Fibroblast of gingiva (primary cell): ENCODE measurements at places on chromosomes 5 and 9.

DNA sequence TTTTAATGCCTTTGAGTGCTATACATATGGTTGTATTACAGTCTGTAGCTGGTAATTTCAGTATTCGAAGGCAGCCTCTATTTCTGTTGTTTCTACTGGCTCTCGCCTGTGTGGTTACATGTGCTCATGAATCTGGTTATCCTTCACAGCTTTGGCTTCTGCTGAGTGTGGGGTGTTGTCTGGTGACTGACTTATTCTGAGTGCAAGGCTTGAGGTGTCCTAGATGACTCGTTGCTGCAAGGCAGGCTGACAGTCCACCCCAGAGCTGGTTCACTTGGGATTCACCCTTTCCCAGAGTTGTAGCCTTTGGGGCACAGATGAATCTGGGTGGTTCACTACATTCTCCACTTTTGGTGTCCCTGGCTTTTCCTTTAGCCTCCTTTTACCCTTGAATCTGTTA lies 41.4 kb downstream of the PDE8B start:
- no peak for DNase-seq

GRCh38 chr5:175593794-175594193 lies 64.1 kb upstream of the HRH2 start:
- DNase-seq = no peak

DNA sequence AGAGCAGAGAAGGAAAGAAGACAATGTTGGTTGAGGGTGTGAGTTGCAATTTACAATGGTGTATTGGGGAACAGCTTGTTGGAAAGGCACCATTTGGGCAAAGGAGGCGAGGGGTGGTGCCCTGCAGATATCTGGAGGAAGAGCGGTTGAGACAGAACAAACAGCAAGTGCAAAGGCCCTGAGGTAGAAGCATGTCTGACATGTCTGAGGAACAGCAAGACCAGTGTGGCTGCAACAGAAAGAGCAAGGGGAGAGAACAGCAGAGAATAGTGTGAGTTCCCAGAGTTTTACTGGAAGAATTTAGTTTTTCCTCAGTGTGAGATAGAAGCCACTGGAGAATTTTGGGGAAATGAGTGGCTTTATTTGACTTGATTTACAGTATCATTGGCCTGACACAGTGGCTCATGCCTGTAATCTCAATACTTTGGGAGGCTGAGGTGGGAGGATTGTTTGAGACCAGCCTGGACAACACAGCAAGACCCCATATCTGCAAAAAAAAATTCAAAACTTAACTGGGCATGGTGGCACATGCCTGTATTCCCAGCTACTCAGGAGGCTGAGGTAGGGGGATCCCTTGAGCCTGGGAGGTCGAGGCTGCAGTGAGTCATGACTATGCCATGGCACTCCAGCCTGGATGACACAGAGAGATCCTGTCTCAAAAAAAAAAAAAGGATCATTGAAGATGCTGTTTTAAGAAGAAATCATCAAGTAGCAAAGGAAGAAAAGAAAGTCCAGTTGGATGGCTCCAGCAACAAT lies 13.6 kb downstream of the CMBL start:
- no peak for DNase-seq

GRCh38 chr5:55749387-55749786 lies 11.5 kb downstream of the DDX4 start:
- no peak for DNase-seq

- DNase-seq = no peak
Observed at GRCh38 chr9:20373263-20373662, 249.0 kb downstream of the MLLT3 start.

DNA sequence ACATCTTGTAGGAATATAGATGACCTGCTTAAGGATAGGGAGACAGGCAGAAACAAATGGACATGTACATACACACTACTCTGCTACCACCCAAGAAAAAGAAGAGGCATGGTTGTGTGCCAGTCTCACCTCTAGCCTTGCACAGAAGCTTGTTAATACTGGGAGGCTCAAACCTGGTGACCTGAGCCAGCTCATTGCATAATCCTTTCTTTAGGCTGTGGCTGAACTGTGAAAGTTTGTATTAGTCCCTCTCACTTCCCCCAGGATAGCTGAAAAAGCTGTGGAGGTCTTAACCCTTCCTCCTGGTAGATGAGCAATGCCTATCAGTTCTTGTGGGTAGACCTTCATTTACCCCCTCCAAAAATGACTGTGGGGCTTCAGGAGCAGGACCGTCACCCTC lies 28.7 kb downstream of the TPD52L3 start:
- DNase-seq = no peak

DNA sequence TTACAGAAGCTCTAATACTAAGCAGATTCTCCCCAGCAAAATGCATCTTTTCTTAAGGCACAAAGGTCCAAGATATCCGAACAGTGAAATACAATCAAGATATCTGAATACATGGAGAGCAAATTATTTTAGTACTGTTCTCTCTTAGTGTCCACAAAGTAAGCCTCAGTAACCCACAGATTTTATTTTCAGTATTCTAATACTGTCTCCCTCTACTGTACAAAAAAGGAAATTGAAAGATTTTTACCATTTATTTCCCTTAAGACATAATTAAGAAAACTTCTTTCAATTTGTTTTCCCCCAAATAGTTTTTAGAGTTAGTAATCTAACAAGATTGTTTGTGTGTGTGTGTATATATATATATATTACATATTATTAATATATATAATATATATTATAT lies 24.7 kb upstream of the NOL6 start:
- DNase-seq = no peak

- peak; percentile 48 for DNase-seq
Observed at GRCh38 chr9:37899041-37899440, 4.9 kb downstream of the SLC25A51 start.

- DNase-seq = peak; percentile 40
Observed at GRCh38 chr5:163347671-163348070, 89.7 kb upstream of the CCNG1 start.

DNA sequence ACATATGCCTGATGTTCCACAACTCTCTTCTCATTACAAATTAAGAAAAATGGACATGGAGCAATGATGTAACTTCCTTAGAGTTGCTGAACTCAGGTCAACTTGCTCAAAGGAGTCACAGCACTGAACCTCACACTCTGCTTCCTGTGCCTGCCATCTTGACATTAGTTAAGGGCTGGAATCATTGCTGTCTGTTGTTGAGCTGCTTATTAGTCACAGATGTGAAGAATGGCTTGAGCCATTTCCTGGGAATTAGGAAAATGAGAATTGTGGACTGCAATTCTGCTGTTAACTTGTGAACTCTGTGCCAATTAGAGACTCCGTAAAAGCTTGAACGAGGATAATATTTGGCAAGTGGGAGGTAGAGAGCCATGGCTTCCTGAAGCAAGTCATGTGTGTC lies 212.0 kb downstream of the ADAMTS12 start:
- DNase-seq = peak; percentile 79
